Kasumi-1 (cell line): ENCODE measurements at places on chromosomes 12 and 14.

DNA sequence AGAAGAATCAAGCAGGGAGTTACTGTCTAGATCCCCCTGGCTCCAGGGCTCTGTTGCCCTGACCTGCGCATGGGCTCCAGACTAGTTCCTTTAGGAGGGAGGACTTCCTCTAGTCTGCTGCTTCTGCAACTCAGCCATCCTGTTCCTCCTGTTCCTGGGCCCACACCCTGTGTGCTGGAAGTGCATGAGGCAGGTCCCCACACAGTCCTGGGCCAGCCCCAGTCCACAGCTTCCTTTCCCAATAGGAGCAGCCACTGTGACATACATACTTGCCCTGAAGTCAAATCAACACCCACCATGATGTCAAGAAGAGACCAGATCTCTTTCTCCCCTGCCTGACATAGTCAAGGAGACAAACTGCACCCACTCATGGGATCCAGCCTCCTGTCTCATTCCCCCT lies 1.3 kb downstream of the SDR9C7 start:
- peak; percentile 71 for DNase-seq

DNA sequence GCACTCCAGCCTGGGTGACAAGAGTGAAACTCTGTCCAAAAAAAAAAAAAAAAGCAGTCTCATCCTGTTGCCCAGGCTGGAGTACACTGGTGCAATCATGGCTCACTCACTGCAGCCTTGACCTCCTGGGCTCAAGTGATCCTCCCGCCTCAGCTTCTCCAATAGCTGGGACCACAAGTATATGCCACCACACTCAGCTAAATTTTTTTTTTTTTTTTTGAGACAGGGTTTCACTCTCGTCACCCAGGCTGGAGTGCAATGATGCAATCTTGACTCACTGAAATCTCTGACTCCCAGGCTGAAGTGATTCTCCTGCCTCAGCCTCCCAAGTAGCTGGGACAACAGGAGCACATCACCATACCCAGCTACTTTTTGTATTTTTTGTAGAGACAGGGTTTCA lies 5.2 kb upstream of the CNPY2 start:
- no peak for DNase-seq

DNA sequence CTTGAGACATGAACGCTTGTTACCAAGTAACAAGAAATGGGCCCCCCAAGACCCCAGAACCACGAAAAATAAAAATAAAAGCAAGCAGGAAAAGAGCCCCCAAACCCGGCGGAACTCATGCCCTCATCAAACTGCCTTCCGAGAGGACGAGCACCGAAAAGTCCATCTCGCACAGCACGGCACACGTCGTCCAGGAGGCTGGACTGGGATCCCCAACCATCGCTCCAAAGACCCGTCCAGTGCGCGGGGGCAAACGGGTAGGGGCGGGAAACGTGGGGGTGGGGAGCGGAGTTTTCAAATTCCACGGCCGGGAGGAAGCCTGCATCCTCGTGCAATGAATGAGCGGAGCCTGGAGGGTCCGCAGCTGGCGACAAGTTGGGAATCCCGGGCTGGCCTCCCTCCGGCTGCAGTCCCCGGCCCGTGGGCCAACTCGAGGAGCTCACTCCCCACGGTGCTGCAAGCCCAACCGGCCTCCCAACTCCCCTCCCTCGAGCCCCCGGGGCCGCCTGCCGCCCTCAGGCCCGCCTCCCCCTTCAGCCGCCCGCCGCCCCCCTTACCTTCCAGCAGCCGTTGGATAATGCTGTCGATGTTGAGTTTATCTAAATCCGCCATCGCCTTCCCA lies 484 bp downstream of the PPP1CC start:
- no peak for DNase-seq

- no peak for DNase-seq
Measured at GRCh38 chr12:21910657-21911056, 30.6 kb downstream of the ABCC9 start.

- DNase-seq = no peak
Measured at GRCh38 chr12:32821710-32822109, 66.0 kb upstream of the YARS2 start.

GRCh38 chr12:3594966-3595365 lies 104.0 kb downstream of the PRMT8 start:
- no peak for DNase-seq

- no peak for DNase-seq
Measured at GRCh38 chr12:76060111-76060510, 24.4 kb downstream of the NAP1L1 start.

DNA sequence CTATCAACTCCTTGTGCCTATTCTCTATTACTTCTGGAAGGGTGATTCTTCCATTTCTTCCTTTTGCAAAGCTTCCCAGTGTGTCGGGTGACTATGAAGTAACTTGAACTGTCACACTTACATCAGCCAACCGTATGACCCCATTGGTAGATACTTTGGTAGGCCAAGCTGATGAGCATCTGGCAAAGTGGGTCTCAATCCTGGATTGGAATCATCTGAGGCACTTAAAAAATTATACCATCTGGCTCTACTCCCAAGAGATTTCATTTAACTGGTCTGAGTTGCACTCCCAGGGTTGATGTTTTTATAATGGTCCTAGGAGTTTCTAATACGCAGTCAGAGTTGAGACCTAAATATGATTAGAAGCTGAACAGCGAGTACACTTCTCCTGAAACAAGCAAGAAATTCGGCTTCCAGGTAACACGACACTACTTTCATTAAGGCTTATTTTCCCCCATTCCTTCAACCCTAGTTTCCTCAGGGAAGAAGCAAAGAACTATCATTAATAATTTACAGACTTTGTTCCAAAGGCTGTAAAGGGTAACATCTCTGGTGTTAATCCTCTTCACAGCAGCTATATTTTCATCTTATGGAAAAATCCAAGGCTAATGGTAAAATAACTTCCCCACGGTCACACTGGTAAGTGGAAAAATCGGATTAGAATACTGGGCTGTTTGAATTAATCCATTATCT lies 76.8 kb downstream of the PDE6H start:
- no peak for DNase-seq

- peak; percentile 35 for DNase-seq
Measured at GRCh38 chr12:89980236-89980635, 271.6 kb upstream of the ATP2B1 start.

GRCh38 chr14:50534997-50535396 lies 2.6 kb upstream of the MAP4K5 start:
- DNase-seq = no peak

DNA sequence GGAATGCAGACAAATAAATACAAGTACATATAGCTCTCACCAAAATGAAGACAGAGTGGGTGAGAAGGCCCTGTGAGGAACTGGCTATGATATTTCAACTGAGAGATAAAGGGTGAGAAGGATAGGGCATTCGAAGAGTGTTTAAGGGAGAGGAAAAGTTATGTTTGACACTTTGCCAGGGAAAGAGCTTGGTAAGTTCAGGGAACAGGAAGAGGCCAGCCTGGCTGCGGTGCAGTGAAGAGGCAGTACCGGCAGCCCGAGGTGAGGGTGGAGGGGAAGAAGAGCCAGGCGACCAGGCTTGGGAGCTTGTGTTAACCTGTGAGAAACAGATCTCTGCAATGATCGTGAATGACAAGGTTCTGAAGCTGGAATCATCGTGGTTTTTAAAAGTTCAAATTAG lies 84.7 kb upstream of the RFX4 start:
- DNase-seq = peak; percentile 77

DNA sequence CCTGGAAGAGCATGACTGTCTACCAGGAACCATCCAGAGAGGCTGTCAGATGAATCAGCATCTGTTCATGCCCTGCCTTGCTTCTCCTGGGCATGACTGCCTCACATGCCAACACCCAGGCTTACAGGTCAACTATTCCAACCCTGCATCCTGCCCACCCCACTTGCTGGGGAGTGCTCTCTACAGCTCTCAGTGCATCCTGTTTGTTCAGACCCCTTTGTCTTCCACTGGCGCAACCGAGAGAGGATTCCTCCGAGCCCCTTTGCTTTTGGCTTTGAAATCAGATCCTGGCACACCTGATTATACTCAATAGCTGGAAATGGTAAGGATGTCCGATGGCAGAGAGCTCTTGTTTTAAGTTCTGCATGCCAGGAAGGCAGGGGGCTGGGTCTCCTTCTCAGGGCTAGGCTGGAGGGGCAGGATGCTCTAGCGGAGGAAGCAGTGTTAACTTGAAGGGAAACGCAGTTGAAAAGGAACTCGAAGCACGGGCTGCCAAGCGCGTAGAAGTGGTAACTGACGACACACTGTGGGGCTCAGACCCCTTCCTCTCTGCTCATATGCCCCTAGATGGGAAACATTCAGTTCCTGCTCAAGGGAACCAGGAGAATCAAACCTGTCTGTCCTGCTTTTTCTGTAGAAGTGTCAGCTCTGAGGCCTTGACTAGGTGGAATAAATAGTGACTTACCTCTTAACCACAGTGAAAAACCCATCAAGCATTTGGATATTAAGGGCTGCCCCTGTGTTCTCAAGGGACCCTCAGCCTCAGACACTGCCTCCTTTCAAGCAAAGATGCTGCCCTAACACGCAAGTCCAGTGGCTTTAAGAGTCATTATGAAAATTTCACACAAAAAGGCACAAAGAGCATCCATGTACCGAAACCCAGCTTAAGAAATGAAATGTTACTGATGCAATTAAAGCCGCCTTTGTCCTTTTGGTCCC lies 297.5 kb downstream of the ZFP36L1 start:
- no peak for DNase-seq

DNA sequence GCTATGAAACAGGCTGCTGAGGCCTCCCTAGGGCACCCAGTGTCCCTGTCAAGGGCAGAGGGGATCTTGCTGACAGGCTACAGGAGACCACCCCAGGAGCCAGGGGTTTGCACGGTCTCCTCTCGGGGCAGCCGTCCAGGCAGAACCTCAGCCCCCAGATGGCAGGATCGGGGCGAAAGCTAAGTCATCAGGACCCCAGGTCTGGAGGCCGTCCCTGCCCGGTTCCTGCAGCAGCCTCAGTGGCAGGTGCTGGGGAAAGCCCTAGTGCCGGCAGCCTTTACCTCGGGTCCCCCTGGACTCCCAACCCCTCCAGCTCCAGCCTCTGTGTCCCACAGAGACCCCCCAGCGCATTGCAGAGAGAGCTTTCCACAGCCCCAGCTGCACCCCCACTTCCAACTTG lies 103.8 kb upstream of the C14orf180 start:
- DNase-seq = no peak

DNA sequence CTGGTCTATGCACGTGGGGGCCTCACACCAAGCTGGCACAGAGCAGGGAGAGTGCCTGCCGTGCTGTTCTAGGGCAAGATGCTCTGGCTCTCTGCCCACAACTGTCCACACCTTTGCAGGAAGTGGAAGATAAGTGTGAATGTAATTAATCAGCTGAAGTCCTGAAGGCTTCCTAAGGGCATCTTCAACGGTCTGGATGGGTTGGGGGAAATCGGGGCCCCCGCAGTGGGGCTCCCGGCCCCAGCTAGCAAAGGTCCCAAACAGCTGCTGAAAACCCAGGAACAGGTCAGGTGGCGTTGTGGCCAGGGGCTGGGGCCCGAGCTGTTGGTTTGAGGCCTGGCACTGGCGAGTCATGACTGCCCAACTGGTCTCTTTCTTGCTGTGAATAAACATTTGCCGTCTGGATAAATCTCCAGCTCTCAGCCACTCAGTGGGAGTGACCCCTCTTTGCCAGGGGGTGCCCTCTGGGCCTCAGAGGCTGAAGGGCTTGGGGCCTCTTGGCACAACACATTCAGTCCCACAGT lies 6.7 kb upstream of the SLC25A29 start:
- no peak for DNase-seq

GRCh38 chr14:104427131-104427851 lies 152.3 kb upstream of the C14orf180 start:
- no peak for DNase-seq

DNA sequence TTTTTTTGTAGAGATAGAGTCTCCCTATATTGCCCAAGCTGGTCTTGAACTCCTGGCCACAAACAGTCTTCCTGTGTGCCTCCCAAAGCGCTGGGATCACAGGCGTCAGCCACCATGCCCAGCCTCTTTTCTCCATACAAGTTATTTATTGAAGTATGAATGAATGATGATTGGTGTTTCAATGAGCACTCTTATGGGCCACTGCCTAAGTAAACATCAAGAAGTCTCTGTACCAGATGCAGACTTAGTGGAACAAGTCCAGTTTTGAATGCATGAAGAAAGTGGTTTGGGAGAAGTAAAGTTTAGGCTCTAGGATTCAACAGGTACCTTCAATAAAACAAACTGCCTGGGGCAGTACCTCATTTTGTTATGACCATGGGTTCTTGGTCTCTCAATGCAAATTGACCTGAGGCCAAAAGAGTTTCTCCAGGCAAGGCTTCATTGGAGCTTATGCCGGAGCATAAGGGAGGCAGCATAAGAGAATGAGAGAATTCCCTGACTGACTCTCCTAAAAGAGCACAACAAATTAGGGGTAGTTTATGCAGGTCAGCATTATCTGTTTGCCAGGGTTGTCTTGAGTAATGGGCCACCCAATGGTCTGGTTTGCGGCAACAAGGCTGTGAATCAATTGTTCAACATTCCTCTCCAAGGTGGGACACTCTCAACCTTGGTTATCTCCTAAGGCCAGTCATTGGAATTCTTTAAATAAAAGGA lies 1.1 kb upstream of the GMFB start:
- DNase-seq = no peak

DNA sequence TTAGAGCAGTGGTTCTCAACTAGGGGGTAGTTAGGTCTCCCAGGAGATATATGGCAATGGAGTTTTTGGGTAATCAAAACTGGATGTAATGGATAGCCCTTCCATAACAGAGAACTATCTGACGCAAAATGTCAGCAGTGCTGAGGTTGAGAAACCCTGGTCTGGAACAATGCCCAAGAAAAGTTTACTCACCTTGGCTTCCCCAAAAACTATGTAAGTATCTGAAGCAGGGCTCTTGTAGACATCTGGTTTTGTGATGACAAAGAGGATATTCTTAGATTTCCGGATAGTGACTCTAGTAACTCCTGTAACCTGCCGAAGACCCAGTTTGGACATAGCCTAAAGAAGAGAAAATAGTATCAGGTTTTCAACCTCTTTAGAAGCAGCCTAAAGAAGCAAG lies 11.8 kb downstream of the NACA start:
- DNase-seq = no peak

DNA sequence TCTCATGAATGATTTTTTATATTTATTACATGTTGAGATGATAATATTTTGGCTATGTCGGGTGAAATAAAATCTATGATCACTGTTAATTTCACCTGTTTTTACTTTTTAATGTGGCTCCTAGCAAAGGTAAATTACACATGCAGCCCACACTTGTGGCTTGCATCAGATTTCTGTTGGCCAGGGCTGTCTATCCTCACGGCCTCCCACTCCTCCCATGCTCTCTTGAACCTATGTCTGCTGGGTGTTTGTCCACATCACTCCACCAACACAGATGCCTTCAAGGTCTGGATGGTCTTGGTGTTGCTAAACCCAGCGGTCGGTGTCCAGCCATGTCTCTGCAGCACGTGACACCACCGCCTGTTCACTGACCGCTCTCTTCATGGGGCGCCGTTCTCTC lies 339.4 kb upstream of the FKBP4 start:
- no peak for DNase-seq

DNA sequence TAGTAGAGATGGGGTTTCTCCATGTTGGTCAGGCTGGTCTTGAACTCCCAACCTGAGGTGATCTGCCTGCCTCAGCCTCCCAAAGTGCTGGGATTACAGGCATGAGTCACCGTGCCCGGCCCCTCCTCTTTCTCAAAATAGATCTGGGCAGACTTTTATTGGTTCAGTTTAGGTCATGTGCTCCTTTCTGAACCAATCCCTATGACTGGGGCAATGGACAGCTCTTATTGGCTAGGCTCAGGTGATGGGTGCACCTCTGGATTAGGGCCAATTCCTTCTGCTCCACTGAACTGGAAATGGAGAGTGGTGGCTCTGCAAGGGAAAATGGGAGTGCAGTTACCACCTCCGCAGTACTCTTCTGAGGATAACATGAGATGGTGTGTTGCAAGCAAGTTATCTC lies 6.2 kb upstream of the ATP6V0A2 start:
- no peak for DNase-seq
